ENCODE measurements at places on chromosomes 11 and 22.
A peak's percentile ranks its signal among the peaks of the same experiment; 100 is the strongest.

- peak; percentile 86 for DNase-seq
Observed at GRCh38 chr11:120210626-120211521, at the start of gene OAF. Gene OAF (plus strand): TSS chr11:120211032. CDS start chr11:120211280, 248 bp downstream.

DNA sequence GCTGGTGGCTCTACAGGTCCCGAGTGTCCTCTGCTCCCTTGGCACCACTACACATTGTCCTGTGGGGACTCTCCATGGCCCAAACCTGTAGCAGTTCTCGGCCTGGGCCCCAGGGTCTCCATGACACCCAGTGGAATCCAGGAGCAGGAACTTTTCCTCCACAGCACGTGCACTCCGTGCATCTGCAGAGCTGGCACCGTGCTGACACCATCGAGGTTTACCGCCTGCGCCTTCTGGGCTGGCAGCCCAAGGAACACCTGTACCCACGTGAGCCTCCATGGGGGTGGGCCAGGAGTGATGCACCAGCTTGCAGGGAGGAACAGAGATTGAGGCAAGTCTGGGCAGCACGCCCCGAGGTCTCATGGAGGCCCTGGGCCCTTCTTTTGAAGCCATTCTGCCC lies 25.2 kb downstream of the TSPAN32 start:
- no peak for DNase-seq

DNA sequence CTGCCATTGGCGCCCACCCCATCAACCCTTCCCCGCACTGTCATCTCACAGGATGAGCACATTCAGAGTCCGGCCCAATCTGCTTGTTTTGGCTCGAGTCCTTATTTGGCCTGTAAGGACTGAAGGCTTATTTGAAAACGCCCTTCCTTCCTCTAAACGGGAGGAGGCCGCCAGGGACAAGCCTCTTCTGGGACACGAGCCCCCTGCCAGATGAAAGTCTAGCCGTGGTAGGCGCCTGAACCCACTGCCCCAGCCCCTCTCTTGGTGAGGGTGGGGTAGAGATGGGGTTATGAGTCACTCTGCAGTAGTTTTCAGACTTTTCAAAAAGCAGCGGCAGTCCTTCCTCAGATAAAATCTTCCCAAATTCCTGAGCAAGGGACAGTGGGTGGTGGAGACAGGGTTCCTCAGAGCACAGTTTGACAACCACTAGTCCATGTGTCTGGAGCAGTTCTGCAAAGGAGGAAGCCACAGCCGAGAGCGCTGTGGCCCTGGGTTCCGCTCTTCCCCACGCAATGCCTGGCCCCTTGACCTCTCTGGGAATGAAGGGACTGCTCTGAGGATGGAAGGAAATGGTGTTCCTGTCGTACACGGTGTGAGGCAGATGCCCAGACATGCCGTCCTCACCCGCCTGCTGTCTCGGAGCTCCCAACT lies 57.0 kb downstream of the MYH9 start:
- DNase-seq, result no peak

GRCh38 chr22:19719050-19719482 lies 4.3 kb upstream of the GP1BB start:
- DNase-seq, result no peak

DNA sequence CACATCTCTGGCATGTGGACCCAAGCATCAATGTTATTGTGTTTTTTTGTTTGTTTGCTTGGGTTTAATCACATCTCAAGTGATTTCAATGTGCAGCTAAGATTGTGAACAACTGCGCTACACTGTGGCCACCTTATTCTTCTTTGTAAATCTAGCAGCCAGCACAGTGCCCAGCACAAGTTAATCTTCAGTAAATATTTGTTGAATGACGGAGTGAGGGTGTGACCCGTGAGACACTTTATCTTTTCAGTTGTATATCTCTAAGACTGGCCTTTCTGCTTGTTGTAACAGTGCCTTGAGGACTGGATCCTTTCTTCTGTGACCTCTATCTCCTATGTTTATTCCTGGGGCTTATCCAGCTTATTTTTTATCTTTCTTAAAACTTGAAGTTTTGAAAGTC lies 21.4 kb upstream of the AMOTL1 start:
- no peak for DNase-seq

DNA sequence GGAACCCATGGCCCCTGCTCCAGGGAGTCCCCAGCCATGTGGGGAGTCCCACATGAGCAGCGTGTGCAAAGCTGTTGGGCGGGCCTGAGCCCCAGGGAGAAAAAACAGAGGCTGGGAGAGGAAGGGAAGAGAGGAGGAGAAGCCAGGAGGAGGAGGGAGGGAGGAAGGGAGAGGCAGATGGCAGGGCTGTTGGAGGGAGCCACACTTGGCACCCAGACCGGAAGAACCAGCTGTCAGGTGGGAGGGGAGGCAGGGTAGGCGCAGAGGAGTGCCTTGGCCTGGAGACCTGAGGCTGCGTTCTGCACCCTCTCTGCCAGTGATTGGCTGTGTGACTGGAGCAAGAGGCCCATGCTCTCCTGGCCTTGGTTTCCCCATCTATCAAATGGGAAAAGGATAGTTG lies 6.7 kb downstream of the SYNGR1 start:
- DNase-seq, result no peak

DNA sequence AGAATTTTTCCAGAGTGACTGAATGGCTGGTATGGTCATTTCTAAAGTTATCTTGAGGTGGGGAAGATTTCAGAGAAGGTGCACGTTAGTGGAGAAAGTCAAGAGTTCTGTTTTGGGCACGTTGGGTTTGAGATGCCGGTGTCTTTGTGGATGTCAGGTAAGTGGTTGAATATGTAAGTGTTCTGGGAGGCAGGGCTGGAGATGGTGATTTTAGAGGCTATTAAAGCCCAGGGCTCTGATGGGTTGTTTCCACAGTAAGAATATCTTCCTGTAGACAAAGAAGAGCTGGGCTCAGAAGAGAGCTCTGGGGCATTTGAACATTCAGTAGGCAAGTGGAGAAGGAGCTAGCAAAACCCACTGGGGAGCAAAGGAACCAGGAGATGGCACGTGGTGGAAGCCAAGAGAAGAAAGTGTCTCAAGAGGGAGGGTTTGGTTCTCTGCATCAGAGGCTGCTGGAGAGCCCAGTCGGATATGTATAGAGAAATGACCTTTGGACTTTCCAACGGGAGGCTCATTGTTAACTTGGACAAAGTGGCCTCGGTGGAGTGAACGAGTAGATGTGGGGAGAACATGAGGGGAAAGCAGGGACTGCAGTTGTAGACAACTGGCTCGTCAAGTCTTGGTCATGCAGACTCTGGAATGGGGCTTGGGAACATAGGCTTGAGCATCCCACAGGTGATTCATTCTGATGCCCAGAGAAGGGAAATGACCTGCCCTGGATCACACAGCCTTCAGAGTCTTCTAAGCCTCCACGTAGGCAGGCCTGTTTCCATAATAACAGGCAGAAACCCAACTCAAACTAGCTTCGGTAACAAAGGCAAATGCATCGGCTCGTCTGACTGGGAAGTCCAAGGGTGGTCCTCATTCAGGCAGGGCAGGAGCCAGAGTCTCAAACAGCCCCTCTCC lies 98.4 kb upstream of the PARVA start:
- no peak for DNase-seq

Measured in HAP-1 (cell line).